Thymus (tissue), 14 donors: ENCODE measurements at places on chromosomes 2 and 18.

DNA sequence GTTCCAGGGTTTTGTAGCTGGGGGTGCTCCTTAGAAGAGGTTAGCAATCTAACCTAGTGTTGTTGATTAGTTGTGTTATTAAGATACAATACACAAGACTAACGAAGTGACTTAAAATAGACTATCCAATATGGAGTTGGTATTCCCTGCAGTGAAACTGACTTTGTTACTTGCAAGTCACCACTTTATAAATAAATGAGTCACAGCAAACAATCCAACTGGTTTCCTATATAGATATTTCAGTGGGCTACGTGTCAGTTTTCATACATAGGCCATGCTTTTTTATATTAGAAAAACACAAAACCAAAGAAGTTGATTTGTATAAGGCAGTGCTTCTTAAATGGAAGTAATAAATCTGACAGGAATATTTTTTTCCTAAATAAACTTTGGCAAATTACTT is 274.0 kb downstream of the CAMKMT start:
- DNase-seq = no peak

GRCh38 chr2:240183006-240183874 is 42.8 kb upstream of the OTOS start:
- no peak for DNase-seq

GRCh38 chr2:64626146-64626809 is 27.4 kb downstream of the SERTAD2 start:
- DNase-seq = no peak

DNA sequence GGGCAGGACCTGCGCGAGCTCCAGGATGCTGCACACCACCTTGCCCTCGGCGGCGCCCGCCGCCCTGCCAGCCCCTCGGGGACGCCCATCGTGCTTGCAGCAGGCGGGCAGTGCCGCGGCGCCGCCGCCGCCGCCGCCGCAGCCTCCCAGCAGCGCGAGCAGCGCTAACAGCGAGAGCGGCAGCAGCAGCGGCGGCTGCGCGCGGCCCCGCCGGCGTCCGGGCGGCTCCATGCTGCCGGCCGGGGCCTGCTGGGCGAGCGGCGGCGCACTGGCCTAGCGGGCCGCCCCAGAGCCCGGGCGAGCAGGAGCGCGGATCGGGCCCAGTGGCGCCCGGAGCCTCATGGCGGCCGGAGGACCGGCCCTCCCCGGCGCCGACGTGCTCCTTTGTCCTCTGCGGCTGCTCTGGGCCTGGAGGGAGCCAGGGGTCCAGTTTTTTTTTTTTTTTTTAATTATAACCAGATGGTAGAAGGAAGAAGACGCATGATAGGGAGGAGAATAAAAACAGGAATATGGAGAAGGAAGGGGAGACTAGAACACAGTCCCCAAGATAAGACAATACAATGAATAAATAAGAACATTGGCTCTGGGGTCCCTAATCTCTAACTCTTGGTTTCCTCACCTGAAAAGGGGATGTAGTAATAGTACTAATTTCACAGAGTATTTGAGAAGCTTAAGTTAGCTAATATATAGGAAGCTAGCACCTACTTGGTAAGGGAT is 17.1 kb upstream of the ANKRD62 start:
- no peak for DNase-seq

DNA sequence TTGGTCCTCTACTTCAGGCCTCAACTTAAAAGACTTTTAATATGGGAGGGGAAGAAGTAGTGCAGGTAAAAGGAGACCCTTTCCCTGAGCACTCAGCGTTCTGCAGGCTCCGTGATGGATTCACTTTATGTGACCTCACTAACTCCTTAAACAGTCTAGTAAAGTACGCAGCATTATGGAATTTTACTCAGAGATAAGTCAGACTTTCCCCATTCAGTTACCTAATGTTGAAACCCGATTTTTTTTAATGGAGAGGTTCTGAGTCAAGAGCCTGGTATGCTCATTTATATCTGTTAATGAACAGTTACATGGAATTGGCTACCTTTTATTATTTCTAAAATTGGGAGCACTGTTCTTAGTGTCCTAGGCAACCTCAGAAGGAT is 34.1 kb downstream of the RASGRP3 start:
- DNase-seq = no peak
